ENCODE measurements at places on chromosomes 3 and 15.

DNA sequence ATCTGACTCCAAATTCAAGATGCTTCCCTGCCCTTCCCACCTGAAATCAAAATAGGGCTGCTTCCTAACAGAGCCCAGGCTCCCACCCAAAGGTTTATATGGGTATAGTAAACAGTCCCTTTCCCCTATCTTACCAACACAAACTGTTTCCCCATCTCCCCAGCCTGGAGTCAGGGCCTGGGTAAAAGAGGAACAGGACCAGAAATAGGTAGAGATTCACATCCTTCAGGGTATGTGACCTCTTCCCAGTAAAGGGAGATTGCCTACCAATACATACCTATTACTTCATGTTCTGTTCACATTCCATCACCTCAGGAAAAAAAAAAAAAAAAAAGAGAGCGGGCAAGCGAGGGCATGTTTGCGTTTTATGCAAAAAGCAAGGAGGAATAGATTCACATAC is 9.7 kb upstream of the SHF start:
- no peak for DNase-seq

DNA sequence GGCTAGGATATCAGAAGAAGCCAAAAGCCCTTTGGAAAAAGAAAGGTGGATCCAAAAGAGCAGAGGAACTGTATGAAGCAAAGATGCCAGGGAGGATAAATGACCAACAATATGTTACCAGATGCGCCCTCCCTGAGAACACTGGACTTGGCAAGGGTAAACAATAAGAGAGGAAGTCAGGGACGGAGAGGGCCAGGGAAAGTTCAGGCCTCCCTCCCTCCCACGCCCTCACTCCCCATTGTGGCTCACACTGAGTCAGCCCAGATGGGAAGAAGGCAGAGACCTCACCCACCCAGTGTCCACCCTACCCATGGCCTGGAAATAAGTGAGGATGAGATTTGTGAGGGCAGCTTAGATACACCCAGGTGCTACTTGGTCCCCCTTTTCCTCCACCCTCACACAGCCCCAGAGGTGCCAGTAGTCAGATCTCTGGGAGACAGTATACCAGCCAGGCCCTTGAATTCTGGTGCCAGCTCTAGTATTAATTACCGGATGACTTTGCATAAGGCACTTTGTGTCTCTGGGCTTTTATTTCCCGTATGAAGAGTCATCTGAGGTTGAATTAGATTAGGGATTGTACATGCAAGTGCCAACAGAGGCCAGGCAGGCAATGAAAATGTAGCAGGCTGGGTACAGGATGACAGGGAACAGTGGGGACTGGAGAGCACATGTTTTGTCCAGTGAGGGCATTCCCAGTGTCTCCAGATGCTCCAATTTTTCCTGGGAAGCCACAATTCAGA is 35.1 kb upstream of the FRMD4B start:
- no peak for DNase-seq

- DNase-seq = no peak
Observed at GRCh38 chr3:150870406-150870805, 34.8 kb downstream of the MINDY4B start.

GRCh38 chr3:65946438-65946837 is 92.3 kb downstream of the MAGI1 start:
- no peak for DNase-seq

GRCh38 chr15:49844390-49844789 is 223.5 kb downstream of the DTWD1 start:
- no peak for DNase-seq

DNA sequence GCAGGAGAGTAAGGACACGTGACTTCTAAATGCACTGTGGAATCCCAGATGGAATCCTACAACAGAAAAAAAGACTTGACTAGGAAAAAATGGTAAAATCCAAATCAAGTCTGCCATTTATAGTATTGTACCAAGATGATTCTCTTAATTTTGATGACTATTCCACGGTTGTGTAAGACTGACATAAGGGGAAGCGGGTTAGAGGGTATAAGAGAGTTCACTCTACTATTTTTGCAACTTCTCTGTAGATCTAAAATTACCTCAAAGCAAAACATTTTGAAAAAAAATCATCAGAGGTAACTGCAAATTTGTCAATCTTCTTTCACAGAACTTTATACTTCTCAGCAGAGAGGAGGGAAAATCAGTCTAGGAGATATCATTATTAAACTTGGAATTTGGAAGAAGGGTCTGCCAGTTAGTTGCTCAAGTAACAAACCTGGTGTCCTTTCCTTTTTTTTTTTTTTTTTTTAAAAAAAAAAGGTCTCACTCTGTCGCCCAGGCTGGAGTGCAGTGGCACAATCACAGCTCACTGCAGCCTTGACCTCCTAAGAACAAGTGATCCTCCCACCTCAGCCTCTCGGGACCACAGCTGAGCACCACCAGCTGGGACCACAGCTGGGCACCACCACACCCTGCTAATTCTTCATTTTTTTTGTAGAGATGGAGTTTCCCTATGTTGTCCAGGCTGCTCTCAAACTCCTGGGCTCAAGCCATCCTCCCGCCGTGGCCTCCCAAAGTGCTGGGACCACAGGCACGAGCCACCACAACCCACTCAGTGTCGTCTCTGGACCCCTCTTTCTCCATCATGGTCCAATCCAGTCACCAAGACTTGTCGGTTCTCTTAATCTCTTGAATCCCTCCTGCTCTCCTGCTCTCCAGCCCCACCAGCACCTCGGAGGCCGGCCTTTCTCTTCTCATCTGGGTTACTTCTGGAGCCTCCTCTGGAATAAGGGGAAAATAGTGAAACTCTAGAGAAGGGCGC is 14.9 kb upstream of the HES1 start:
- DNase-seq = no peak

GRCh38 chr15:42010434-42010833 is 10.4 kb downstream of the PLA2G4E start:
- DNase-seq = no peak

DNA sequence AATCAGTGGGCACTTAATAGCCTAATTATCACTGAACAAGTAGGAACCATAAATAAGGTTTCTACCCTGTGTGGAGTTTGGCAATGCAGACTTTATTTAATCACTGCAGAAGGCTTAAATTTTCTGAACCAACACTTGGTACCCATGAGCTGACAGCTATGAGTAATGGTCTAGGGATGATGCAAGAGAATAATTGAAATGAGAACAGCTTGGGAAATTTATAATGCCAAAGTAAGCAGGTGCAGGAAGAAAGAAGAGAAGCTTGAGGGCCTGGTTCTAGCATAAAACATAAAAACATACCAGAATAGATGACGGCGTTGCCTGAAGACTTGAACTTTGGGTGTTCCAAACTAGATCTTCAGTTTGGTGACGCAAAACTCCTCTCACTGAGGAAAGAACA is 67.0 kb downstream of the IMPG2 start:
- no peak for DNase-seq

DNA sequence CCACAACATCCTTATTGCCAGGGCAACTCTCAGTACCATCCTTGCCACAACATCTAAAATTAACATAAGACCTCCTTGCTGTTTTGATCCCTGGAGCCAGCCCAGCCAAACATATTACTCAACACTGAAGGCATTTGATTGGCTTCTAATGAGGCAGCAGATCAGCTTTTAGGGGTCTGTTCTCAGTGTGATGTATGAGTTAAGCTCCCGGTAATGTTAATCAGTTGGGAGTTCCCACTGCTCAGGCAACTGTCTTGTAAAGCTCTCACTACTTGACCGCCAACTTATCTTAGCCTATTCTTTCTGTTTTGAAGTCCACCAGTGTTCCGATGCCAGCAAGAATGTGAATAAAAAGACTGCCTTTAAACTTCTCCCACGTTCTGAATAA is 158.9 kb downstream of the FOXB1 start:
- DNase-seq = no peak

DNA sequence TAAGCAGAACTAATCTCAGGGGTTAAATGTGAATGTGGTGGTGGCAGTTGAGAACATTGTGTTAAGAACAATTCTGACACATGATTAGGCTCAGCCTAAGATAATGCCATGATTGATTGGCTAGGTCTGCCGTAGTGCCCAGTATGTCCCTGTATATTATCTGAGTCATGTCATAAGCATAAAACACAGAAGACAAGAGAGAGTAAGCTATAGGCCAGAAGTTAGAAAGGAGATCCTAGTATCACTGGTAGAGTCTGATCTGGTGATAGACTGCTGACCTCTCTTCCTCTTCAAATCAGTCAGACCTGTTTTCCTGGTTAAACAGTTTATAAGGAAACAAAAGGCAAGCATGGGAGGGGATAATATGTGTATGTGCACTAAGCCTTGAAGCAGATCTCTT is 30.1 kb upstream of the ATP8B4 start:
- DNase-seq = no peak

GRCh38 chr15:66292571-66293418 is 573 bp upstream of the DIS3L start:
- DNase-seq = no peak

DNA sequence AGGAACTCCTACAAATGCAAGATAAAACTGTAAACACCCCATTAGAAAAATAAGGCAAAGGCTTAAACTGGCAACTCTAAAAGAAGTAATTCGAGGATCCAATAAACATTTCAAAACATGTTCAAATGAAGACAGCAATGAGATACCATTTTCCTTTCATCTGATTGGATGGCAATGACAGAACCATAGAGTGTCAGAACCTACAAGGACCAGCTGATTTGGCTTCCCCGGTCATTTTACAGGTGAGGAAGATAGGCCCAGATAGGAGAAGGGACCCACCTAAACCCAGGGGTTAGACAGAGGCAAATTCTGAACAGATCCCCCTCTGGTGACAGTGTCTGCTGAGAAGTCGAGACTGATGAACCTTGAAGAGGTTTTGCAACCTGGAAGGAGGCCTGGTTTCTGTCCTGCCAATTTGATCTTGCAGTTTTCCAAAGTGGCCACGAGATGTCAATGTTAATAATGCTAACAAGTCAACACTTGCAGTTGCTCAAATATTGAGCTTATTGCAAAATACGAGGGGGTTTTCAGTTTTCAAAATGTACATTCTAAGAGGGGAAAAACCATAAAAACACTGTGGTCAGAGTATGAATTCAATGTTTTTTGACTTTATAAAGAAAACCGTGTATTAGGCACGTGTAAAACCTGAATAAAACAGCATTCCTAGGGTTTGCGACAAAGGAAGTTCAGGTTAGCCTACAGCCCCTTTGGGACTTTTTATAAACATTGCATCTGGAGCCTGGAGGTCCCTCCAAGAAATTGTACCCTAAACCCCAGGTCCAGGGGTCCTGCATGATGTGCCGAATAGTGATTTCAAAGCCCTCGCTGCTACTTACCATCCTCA is 21.5 kb downstream of the CFAP161 start:
- DNase-seq = no peak

GRCh38 chr3:160395297-160395696 is 3.7 kb downstream of the IFT80 start:
- DNase-seq = no peak

Measured in GOT3 (cell line).